Mesenteric fat pad (tissue), 1 donor: ENCODE measurements at places on chromosomes 6 and 20. TPM values are rescaled to one million over a fixed set of nuclear protein-coding genes. Genes with fewer than 3 reads are reported as not detected.

The TUBB2B gene
- total RNA-seq: 12.2 TPM

The REM1 gene
- 2.7 TPM for total RNA-seq

The BMP5 gene
- not detected for total RNA-seq

The PAX1 gene
- total RNA-seq: not detected

The FAM83C gene
- not detected for total RNA-seq

The LHFPL5 gene
- not detected for total RNA-seq

The IER3 gene
- total RNA-seq: 146 TPM

- peak; percentile 59 for DNase-seq
Observed at GRCh38 chr6:42400061-42400760, 51.5 kb downstream of the TRERF1 start.

DNA sequence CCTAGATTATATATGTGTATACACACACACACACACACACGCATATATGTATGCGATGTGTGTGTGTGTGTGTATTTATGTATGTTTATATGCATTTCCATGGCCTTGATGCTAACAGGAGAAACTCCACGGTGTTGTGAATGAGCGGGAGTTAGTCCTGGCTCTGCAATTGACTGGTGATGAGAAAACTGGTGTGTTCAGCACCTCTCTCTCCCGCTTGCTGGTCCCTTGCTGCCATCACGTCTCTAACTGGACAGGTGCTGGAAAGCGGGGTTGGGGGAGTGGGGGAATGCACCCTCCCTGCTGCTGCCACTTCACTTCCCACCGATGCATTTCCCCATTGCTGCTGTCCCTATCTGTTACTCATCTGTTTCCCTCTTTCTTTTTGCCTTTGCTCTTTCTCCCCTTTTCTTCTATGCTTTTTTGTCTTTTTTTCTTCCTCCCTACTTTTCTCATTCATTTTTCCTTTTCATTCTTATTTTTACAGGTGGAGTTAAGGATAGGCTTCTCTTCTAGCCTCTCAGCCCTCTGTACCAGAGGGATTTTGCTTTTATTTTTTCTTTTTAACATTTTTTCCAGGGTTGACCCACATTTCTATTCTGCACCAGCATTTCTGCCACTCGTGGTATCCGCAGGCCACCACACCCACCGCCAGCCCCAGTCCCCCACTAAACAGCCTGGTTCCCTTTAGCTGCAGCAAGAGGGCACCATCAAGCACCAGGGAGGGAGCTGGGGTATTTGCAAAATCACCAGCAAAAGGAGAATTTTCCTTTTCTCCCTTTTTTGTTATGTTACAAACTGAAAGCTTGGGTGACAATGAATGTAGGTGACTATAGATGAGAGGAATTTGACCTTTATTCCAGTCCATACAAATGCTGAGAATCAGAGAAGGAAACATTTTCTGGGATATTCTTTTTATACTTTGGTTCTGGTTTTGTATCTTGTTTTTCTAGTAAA lies 115.6 kb downstream of the TCP11 start:
- DNase-seq: no peak

- no peak for DNase-seq
Observed at GRCh38 chr6:155333414-155333813, 19.1 kb upstream of the TFB1M start.

GRCh38 chr6:149013586-149014344 lies 266.9 kb downstream of the UST start:
- DNase-seq: no peak

DNA sequence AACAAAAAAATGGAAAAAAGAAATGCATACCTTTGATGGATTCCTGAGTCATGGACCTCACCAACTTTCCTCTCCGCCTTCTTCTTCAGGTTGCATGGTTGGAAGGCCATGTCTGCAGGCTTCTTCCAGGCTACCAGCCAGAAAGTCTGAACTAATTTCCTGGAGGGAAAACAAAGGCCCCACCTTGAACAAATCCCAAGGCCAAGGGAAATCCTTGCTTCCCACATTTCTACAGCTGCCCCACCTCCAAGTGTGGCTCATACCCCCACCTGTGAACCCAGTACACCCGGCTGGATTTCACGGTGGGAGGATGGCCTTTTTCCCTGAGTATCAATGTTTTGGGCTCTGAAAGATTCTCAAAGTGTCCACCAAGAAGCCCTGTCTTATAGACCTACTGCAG lies 22.4 kb downstream of the IL17A start:
- no peak for DNase-seq

GRCh38 chr20:36984257-36984638 lies 32.7 kb upstream of the SAMHD1 start:
- no peak for DNase-seq

DNA sequence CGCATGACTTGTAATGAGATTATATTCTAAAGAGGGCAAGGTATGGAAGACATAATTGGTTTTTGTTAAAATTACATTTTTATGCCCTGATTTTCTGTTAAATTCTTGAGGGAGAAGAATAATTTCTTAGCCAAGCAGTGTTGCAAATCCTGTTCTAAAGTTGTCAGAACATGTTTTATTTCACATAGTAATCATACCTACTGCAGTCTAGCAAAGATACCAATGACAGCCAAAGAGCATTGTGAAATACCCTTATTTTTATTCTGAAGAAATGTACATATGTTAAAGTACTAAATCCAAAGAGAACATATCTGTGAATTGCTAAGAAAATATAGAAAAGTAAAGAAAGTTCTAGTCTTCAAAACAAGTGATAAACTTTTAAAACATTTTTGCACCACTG lies 39.6 kb upstream of the SMIM8 start:
- DNase-seq: no peak

GRCh38 chr20:2172305-2173175 lies 70.9 kb downstream of the STK35 start:
- DNase-seq: peak; percentile 91

GRCh38 chr6:27816906-27817305 lies 95.3 kb downstream of the OR2B2 start:
- DNase-seq: no peak

- no peak for DNase-seq
Observed at GRCh38 chr6:135701426-135701825, 150.1 kb upstream of the PDE7B start.

GRCh38 chr6:63663147-63663955 lies 27.7 kb downstream of the PHF3 start:
- no peak for DNase-seq

- no peak for DNase-seq
Observed at GRCh38 chr6:131001945-131002660, 60.9 kb downstream of the EPB41L2 start.

DNA sequence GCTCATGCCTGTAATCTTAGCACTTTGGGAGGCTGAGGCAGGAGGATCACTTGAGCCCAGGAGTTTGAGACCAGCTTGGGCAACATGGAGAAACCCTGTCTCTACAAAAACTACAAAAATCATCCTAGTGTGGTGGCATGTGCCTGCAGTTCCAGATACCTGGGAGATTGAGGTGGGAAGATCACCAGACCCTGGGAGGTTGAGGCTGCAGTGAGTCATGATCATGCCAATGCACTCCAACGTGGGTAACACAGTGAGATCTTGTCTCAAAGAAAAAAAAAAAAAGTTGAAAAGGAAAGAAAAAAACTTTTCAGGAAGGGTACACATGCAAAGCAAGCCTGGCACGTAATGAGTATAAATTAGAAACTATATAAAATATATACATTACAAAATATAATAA lies 65.8 kb upstream of the FBXO30 start:
- DNase-seq: no peak

- DNase-seq: no peak
Observed at GRCh38 chr6:111566873-111567517, 38.7 kb downstream of the TRAF3IP2 start.

GRCh38 chr20:62503401-62504178 lies 27.8 kb upstream of the GATA5 start:
- DNase-seq: no peak

- DNase-seq: no peak
Observed at GRCh38 chr6:140018588-140018987, 644.1 kb upstream of the CITED2 start.

- DNase-seq: no peak
Observed at GRCh38 chr6:170497841-170498301, 55.2 kb downstream of the PSMB1 start.

DNA sequence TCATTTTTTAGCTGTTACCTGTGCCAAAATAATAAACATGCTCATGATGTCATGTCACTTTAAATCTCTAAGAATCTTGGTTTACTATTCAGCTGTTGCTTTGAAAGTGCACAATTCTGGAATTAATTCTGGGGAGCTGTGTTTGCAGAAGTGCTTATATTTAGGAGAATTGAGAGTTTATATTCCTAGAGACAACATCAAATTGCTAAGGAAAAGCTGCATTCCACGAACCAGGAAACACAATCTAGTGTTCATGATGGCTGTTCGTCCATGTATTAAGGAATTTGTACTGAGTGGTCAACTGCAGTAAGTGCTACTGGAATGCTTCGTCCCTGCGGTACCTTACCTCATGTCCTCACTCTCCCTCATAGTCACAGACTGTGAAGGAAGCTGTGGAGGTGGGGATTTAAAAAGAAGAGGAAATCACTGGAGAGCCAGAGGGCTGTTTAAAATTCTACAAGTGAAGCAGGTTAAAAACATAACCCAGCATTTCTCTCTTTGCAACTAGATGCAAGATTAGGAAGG lies 161.0 kb downstream of the TRMT11 start:
- DNase-seq: no peak
